Activated T-cell treated with anti-CD3 and anti-CD28 coated beads, Interleukin-2, amount 50 U/mL, for 1 hour (primary cell): ENCODE measurements at places on chromosomes 11 and 22.

- no peak for DNase-seq
Observed at GRCh38 chr22:23695571-23696325, 4.9 kb downstream of the RGL4 start.

DNA sequence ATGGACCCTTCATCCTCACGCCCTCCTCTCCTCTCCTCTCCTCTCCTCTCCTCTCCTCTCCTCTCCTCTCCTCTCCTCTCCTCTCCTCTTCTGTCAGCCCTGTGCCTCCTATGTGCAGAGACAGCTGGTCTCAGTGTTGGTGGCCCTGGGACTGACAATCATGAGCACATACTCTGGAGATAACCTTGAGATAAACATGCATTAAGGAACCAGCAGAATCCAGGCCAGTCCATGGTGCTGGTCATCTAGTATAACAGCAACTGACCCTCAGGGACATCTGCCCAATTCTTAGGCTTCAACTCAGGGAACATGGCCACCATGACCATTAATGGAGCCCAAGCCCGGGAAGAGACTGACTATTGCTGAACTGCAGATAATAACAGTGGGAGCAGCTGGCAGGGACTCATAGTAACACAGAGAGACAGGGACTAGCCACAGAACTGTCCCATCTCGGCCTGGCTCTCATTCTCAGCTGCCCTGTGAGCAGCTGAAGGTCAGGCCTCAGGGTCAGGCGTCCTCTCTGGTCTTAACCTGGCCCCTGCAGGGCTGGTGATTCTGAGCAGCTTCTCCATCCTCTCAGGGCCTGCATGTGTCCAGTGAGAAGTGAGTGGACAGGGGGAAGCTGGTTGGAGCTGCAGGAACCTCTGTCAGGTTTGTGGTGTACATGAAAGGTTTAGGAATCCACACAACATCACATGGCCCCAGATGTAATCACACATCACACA, 45.4 kb downstream of the GGTLC2 start:
- DNase-seq: no peak

DNA sequence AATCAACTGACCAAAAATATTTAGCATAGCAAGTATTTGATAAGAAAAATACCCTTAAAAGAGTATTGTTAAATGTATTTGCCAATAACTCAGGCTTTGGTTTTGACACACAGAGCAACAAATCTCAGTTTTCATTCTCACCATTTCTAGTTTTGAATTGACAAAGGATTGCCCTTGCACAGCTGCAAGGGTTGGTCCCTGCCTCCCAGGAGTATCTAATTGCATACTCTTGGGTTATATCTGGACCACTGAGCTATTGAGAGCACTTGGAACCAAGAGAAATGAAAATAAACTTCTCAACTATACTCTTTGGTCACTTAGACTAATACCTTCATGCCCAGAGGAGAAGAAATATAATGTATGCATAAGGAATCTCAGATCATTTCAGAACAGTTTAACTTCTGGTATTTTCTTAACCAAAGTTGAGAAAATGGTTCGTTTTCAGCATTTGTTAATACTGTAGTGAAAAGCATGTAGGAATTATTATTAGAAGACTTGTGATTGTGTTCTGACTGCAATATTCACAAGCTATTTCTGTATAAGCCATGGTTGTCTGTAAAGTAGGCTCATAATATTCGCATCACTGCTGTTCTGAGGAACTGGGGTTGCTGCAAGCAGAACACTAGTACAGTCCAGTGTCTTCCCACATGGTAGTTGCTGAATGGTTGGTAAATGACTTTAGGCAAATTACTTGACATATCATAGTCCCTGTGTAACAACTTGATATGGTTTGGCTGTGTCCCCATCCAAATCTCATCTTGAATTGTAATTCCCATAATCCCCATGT, 7.9 kb downstream of the C2CD3 start:
- no peak for DNase-seq

- DNase-seq: no peak
Observed at GRCh38 chr11:30565027-30565426, 21.1 kb downstream of the MPPED2 start.

- DNase-seq: no peak
Observed at GRCh38 chr11:61958590-61958989, 8.4 kb downstream of the BEST1 start.

GRCh38 chr11:84819128-84819527, 808.0 kb downstream of the DLG2 start:
- no peak for DNase-seq

DNA sequence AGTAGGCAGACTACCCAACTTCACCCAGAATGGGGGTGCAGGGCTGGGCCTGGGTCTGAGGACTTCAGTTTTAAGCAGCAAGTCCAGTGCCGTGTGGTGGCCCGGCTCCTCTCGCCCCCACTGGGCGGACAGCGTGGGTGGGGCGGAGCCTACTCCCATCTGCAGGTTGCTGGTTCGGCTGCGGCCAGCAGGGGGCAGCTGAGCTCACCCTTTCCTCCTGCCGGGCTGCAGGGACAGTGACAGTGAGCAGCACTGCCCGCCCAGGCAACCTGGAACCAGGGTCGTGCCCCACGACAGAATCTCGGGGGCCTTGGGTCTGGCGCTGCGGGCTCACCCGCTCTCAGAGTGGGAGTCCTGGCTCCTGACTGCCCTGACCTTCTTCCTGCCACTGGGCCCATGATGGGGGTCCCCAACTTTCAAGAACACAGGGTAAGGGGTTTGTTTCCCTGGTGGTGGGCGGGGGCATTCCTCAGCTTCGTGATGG, 6.2 kb upstream of the NEAT1 start:
- DNase-seq: peak; percentile 96

DNA sequence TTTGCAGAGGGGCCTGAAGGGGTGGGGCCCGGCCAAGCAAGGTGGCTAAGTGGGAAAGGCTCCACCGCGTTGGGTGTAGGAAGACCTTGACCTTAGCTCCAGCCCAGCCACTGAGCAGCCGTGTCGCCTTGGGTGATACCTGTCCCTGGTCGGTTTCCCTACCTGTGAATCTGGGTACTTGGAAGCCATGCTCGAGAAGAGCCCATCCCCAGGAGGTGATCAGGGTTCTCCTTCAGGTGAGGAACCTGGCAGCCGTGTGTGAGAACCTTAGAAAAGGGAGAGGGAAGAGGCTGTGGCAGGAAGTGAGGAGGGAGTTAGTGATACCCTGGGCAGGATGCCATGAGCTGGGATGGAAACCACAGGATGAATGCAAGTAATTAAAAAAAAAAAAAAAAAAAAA, 21.6 kb downstream of the PPARA start:
- no peak for DNase-seq

- no peak for DNase-seq
Observed at GRCh38 chr11:115224551-115224950, 279.7 kb downstream of the CADM1 start.

- DNase-seq: no peak
Observed at GRCh38 chr11:121576531-121576930, 123.8 kb upstream of the SORL1-AS1 start.

GRCh38 chr22:22705328-22706100, 61.1 kb downstream of the GGTLC2 start:
- DNase-seq: no peak

DNA sequence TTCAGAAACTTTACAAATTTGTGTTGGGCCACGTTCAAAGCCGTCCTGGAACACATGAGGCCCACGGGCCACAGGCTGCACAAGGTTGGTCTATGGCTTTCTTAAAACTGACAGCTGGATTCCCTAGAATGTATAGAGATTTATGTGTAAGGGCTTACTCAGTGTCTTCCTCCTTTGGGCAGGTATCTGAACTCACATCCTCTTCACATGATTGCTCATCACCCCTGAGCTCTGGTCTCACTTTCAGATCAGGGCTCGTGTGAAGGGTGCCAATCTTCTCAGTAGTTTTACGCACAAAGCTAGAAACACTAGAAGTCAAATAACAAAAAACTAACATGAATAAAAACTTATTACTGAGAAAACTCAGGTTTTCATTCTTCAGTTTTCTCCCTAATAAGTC, 27.1 kb downstream of the HPS5 start:
- DNase-seq: no peak

DNA sequence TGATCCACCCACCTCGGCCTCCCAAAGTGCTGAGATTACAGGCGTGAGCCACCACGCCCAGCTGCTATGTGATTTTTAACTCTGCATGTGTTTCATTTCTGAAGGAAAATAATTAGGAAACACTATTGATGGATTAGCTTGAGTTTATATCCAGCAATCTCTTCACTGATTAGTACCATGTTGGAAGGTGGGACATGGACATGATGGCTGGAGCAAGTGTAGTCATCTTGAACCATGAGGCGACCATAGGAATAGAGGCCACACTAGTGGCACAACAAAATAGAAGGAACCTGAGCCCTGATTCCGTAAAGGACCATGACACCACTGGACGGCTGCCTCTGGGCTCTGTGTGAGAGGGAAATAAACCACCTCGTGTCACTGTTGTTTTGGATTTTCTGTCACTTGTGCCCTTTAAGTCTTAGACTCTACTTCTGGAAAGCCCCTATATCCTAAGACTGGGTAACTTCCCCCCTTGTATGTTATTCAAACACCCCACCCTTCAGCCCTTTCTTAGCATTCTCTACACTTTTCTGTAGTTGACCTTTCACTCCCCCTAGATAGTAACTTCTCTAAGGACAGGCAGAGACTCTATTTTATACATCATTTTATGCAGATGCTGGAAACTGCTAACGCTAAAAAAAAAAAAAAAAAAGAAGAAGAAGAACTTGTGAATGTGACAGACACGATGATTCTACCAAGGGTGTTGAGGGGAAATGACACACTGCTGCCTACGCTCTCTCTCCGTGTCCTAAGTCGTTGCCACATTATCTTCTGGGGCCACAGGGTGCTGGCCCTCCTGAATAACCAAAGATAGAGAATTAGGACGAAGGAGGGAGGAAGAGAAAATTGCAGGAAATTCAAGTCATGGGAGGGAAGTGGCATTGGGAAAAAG, 2.7 kb upstream of the VPS37C start:
- no peak for DNase-seq

DNA sequence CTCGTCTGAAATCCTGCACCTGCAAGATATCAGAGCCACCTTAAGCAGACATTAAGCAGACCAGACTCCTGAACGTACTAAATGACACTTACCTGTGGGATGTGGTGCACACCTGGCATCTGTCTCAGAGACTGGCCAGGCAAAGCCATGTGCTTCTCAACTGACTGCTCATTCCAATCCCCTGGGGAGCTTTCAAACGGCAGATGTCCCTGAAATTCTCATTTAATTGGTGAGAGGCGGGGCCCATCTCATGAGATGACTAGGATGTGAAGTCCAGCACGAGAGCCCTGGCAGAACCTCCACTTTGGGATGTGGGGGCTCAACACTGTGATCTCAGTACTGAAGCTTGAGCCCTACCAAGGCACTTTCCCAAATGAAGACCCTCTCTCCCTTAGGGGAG, 84.9 kb upstream of the HMGXB4 start:
- no peak for DNase-seq

DNA sequence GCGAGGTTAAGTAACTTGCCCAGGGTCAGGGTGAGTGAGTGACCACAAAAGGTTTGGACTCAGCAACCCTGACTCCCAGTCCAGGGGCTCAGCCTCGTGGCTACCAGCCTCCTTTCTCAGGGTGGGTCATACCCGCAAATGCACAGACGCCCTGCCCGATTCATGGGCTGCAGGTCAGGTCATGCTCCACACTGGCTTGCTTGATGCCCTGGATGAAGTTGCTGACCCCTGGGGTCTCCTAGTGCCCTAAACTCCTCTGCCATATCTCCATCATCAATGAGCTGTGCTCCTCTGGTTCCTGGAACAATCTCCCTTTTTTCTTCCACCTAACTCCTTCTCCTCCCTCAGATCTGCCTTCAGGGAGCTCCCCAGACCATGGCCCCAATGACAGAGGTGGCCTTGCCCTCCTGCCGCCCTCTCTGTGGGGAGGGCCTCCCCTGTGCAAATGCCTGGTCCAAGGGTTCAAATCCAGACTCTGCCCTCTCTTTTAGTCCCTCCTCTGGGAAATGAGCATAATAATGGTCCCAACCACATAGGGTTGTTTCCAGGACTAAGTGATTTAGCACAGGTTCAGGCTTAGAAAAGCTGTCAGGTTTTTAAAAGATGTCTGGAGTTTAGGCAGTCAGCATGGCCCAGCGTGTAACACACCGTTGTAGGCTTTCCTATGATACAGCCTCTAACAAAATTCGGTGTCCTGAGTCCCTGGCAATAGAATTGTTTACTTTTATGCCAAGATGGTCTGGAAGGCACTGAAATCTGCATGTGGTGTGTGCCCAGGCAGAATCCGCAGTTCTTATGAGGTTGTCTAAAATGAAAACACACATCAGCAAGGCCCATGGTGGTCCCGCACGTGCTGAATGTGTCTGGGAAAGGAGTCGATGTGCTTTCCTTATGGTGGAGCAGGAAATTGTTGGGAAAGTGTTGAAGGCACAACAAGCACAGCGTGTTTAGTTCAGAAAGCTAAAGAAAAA, 63.6 kb downstream of the CD82 start:
- no peak for DNase-seq

DNA sequence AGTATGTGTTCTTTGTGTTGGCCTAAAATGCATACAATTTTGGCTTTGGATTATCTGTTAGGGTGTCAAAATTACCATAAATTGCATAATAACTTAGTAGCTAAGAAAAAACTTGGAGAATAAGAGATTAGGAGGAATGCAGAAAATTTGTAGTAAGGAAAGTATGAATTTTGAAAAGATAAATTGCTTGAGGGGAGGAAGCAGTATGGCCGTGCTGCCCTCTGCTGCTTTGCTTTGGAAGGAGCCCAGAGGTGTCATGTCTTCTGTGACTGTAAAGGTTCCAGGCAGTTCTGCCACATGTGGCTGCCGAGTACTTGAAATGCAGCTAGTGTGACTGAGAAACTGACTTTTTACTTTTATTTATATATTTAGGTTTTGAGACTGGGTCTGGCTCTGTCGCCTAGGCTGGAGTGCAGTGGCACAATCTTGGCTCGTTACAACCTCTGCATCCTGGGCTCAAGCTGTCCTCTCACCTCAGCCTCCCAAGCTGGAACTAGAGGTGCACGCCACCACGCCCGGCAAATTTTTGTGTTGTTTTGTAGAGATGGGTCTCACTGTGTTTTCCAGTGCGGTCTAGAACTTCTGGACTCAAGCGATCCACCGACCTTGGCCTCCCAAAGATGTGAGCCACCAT, 1.8 kb downstream of the ADSL start:
- DNase-seq: peak; percentile 74

GRCh38 chr11:126696982-126697381, 303.6 kb downstream of the KIRREL3 start:
- DNase-seq: no peak

DNA sequence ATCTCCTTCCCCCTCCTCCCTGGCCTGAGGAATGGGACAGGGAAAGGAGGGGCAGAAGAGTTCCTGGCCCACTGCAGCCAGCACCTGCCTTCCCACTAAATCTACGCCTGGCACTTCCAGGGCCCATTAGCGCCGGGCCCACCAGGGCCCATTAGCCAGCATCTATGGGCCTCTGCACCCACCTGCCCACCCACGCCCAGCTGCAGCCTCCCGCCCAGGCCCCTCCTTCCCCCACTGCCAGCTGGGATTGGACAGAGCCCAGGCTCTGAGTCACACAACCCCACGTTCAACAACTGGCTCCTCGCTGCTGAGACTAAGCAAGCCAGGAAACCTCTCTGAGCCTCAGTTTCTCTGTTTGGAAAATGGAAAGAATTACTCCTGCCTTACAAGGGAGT, 48.7 kb downstream of the CYTH4 start:
- no peak for DNase-seq
